ENCODE measurements at places on chromosomes 12 and 14. TPM values are rescaled to one million over a fixed set of nuclear protein-coding genes. Genes with fewer than 3 reads are reported as not detected.

The FAM90A1 gene
- not detected for total RNA-seq

The GLIPR1L2 gene
- total RNA-seq, result 0.63 TPM

The ACRBP gene
- not detected for total RNA-seq

DNA sequence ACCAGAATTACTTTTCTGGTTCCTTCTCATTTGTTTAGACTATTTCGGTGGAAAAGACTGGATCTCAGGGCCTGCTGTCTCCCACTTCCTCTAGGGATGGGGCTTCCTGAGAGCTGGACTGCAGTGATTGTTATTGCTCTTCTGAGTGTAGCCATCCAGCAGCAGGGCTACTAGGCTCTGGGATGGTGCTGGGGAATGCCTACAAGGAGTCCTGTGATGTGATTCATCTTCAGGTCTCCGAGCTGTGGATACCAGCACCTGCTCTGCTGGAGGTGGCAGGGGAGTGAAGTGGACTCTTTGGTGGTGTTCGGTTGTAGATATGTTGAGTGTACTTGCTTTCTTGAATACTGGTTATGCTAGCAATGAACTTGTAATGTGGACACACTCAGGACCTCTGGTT, 42.7 kb downstream of the AEBP2 start:
- peak overlapping the region; percentile 17 for H3K27ac ChIP-seq
- DNase-seq, result no peak
- H3K36me3 ChIP-seq, result peaks cover 61% of the 10 kb centered on the region
- H3K4me1 ChIP-seq, result peaks cover 22% of the 10 kb centered on the region
- no peak overlapping the region for H3K4me3 ChIP-seq
- no peaks in the 10 kb centered on the region for H3K27me3 ChIP-seq

GRCh38 chr14:51552275-51552674, 99.4 kb upstream of the FRMD6 start:
- H3K36me3 ChIP-seq, result peaks cover 23% of the 10 kb centered on the region
- DNase-seq, result no peak
- peaks cover 88% of the 10 kb centered on the region for H3K4me1 ChIP-seq
- no peaks in the 10 kb centered on the region for H3K27me3 ChIP-seq
- no peak overlapping the region for H3K27ac ChIP-seq

DNA sequence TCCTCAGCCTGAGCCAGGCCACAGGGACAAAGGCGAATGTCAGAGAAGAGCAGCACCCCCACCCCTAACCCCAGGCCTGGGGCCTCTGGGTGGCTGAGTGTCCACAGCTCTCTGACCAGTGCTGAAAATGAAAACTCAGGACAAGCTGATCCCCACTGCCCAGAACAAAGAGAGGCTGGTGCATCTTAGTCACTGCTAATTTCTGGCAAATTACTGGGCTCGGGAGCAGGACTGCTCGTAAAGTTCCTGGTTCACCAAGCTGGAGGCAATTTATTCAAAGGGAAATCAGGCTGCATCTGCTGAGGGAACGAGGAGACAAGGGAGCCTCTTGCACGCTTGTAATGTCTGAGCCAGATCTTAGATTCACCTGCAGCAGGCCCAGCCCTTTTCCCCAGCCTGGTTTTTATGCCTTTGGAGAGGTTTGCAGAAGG, 43.2 kb downstream of the CALM1 start:
- no peak overlapping the region for H3K27ac ChIP-seq
- H3K4me3 ChIP-seq, result no peak overlapping the region
- peaks cover 12% of the 10 kb centered on the region for H3K4me1 ChIP-seq
- peak; percentile 23 for DNase-seq

DNA sequence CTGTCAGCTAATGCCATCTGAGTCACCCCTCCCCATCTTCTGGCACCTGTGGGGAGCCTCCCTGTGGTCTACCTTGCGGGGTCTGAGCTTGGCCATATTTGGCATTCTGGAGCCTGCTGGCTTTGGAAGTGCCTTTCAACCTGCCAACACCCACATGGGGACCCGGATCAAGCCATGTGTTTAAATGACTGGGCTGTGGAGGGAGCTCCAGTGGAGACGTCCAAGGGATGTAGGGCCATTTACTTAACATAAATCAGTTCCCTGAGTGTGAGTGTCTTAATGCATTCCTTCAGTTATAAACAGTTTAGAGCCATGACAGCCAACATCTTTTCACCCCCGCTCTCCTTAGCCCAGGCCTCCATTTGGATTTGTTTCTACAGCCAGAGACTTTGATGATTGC, 22.0 kb downstream of the CACNA1C start:
- no peak overlapping the region for H3K27ac ChIP-seq
- no peaks in the 10 kb centered on the region for H3K27me3 ChIP-seq
- no peak for DNase-seq
- peaks cover 26% of the 10 kb centered on the region for H3K4me1 ChIP-seq
- no peak overlapping the region for H3K4me3 ChIP-seq
